ENCODE measurements at places on chromosomes 3 and 15.

DNA sequence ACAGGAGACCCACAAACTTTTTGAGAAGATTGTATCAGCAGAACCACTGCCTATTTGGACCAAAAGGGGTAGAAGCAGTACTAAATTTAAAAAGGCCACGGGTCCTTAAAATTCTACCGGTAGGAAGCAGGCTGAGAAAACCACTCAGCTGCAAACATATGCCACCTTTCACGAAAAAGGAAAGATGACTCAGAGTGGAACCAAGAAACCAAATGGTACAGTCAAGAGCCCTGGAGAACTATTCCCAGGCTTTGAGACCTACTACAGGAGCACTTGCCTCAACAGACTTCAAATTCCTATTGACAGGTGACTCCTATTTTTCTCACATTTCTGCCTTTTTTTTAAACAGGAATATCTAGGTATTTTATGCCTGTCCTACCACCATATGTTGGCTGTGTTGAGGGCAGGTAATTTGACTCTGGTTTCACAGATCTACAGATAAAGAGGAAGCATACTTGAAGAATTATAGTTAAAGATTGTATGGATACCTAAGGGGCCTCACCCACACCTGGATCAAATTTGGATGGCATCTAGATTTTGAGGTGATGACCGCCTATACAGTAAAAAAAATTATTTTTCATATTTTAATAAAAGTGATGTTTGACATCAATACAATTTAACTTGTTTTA lies 10.1 kb downstream of the GOLIM4 start:
- no peak for DNase-seq

DNA sequence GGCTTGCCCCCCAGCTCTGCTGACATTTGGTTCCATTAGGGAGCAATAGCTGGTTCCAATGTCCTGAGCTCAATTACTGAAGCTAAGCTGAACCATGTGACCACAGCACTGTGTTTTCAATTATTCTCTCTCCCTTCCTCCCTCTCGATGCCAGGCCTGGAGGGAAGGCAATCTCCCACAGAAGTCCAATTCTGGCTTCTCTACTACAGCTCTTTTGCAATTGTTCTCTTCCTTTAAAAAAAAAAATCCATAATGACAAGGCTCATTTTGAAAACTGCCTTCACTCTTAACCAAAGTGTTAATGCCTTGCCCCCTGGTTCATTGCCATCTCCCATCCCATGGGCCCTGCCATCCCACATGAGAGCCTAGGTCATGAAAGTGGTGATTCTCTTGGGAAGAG lies 24.8 kb downstream of the IL16 start:
- DNase-seq: no peak

DNA sequence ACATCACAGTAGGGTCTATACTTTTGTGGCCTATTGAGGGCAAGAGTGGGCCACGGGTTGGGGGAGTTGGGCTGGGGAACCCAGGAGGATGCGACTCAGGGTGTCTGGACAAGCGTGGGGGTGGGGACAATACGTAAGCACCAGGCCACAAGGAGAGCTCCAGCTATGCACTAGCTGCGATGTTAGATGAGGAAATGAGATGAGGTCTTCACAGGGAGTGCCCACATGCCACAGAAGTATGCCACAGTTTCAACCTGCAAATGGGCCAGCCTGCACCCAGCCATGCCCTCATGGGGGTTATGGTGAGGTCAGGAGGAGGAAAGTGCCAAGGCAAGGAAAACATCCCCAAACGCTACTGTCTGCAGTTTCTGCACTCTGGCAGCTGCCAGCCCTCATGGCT lies 30.5 kb downstream of the CACNA2D2 start:
- DNase-seq: no peak

DNA sequence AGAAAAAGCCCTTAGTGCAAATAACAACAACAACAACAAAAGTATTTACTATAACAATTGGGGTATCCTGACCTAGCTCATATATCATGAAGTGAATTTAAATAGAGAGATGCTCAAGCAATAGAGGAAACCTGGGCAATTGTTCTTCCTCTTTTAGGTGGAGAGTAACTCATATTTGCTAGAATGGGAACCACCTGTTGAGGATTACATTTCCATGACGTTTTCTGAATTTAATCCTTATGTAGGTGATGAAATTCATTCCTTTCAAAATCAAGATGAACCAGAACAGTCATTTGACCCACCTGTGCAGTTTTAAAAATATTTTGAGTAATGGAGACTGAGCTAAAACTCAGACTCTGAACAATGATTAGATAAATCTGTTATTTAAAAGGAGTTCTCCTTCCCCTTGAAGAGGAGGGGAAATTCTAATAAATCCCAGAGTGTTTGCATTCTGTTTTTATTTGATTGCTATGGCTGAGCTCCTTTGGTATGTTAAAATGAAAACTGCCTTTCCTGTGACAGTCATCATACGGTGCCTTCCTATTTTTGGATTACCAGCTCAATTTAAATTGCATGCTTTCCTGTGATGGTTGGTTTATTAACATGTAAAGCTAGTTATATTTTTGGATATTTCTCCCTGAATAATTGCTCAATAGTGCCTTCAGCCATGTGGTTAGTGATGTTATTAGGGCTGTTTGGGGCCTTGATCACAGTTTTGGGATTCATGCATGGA lies 24.3 kb downstream of the VPS8 start:
- DNase-seq: no peak

DNA sequence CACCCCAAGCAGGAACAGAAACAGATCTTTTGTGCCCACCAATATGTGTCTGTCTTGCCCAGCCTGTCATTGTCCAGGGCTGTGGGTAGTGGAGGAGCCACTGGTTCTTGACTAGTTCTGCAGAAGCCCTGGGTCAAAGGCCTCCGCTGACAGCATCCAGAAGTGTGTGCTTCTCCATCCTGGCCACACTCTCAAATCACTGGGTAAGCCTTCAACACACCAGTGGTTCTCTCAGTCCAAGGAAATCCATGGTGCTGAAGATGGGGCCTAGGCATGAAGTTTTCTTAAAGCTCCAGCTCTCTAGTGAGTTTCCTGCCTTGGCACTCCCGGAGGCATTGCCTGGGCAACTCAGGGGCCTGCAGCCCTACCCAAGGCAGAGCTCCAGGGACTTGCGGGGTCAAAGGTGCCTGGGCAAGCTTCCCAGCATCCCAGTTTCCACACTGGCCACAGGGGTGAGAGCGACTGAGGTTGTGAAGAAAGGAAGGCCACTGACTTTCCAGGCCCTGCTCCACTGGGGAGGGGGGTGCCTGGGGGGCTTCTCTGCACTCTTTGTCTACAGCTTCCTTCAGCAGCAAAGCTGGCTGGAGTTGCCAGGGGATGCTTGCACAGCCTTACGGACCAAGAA lies 37.9 kb upstream of the RPL32 start:
- no peak for DNase-seq

Data from fibroblast of skin of scalp (primary cell).